ENCODE measurements at places on chromosomes 16 and 17.
A peak's percentile ranks its signal among the peaks of the same experiment; 100 is the strongest.

DNA sequence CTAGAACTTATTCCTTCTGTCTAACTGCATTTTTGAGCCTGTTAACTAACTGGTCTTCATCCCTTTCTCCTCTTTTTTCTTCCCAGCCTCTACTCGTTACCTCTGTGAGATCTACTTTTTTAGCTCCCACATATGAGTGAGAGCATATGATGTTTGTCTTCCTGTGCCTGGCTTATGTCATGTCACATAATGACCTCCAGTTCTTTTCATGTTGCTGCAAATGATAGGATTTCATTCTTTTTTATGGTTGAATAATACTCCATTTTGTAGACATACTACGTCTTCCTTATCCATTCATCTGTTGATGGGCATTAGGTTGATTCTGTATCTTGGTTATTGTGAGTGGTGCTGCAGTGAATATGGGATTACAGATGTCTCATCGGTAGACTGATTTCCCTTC lies 184.7 kb downstream of the PRKCA start:
- no peak for DNase-seq

DNA sequence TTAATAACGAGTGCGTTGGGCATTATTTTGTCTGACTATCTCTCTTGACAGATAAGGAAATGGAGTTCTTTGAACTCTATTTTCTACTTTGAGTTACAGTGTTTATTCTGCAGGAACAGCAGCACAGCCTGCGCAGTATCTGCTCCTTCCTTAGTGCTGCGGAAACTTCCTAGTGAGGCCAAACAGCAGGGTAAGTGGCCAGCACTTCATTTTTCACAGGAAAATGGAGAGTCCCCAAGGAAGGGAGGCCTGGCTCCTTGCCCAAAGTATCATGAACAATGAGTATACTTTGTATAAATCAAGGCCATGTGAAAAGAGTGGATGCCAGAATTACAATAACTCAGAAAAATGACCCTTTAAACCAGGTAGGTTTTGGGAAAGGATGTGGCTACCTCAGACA lies 140.6 kb downstream of the VPS53 start:
- DNase-seq = no peak

DNA sequence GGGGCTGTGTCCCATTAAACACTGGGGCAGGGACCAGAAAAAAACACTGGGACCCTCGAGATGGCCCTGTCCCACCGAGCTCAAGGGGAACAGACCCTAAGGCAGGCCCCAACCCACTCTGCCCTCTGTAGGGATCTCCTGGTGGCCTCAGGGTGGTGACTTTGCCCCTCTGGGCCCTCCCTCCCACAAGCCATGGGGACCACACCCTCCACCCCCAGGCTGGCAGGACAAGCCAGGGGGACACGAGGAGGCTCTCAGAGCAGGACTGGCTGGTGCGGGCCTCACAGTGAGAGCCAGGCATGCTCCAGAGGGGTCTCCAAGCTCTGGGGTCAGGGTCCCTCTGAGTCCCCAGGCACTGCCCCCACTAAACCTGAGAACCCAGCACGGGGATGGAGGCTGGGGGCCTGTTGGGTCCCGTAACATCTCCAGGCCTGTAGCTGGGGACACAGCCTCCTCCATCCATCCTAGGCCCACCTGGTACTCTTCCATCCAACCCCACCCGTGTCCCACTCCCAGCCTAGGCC lies 14.5 kb upstream of the SRRM2 start:
- DNase-seq = no peak

DNA sequence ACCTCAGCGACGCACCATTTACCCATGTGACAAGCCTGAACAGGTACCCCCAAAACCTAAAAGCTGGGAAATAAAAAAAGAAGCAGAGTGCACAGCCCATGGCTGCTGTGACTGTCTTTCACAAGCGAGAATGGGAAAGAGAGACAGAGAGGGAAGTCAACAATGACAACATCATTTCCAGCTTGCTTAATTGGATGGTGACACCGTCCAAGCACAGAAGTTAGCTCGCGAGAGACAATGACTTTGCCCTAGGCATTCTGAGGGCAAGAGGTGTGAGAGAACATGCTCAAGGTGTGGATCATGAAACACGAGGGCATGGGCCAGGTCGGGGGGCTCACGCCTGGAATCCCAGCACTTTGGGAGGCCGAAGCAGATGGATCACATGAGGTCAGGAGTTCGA lies 19.3 kb upstream of the NSMCE1 start:
- no peak for DNase-seq

- DNase-seq = no peak
These were observed 72.0 kb upstream of the CHMP6 start for GRCh38 chr17:80919331-80920311.

GRCh38 chr17:28891201-28891600 lies 6.3 kb downstream of the FLOT2 start:
- DNase-seq = no peak

GRCh38 chr17:40105861-40106759 lies 5.7 kb upstream of the NR1D1 start:
- DNase-seq = no peak

- no peak for DNase-seq
These were observed 658 bp upstream of the DUSP3 start for GRCh38 chr17:43779145-43780125.

DNA sequence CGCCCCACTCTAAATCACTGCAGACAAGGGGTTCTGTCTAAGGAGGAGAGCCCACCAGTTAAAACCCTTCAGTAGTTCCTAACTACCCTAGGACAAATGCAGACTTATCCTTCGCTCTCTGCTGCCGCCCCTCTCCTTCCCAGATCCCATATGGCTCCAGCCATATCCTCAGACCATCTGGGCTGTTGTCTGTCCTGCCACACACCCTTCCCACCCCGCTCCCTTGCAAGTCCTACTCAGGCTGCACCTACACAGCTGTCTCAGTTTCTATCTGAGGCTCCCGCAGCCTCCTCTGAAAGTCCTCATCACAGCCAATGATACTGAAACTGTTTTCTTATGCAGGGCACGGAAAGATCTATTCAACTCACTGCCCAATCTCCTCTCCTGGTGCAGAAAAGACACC lies 720 bp upstream of the BCKDK start:
- DNase-seq = no peak

- DNase-seq = peak; percentile 82
These were observed at the start of the genes IQCK and KNOP1 for GRCh38 chr16:19717741-19718623. TSS of gene IQCK (plus strand) at chr16:19718271. CDS start at chr16:19718307, 36 bp downstream. TSS of gene KNOP1 (minus strand) at chr16:19718227. CDS start at chr16:19715035, 3,192 bp downstream.

- DNase-seq = no peak
These were observed 242.1 kb upstream of the DYNLRB2 start for GRCh38 chr16:80298676-80299075.

- DNase-seq = peak; percentile 73
These were observed 102.5 kb upstream of the TMEM97 start for GRCh38 chr17:28216528-28216927.

GRCh38 chr17:30921544-30922196 lies at the start of gene ADAP2:
TSS of gene ADAP2 (plus strand) at chr17:30921945. CDS start at chr17:30922015, 70 bp downstream.
- no peak for DNase-seq

DNA sequence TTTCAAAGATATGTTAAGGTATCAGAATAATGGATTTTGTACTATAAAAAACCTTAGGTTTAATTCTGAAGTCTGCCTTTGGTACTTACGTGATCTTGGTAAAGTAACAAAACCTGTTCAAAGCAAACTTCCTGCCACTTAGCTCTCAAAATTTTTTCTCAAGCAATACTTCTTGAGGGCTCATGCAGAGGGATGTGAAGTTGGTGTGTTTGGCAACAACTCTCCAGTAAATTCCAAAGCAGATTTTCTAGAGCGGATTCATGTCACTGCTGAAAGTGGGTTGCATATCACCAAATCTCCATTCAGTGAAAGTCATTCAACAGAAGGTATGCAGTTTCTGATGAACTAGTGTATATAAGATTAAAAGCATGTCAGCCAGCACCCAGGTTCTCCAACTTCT lies 856.7 kb downstream of the CDH8 start:
- no peak for DNase-seq

- no peak for DNase-seq
These were observed at the start of gene HS3ST4 for GRCh38 chr16:25691519-25692091. TSS of gene HS3ST4 (plus strand) at chr16:25691959.

DNA sequence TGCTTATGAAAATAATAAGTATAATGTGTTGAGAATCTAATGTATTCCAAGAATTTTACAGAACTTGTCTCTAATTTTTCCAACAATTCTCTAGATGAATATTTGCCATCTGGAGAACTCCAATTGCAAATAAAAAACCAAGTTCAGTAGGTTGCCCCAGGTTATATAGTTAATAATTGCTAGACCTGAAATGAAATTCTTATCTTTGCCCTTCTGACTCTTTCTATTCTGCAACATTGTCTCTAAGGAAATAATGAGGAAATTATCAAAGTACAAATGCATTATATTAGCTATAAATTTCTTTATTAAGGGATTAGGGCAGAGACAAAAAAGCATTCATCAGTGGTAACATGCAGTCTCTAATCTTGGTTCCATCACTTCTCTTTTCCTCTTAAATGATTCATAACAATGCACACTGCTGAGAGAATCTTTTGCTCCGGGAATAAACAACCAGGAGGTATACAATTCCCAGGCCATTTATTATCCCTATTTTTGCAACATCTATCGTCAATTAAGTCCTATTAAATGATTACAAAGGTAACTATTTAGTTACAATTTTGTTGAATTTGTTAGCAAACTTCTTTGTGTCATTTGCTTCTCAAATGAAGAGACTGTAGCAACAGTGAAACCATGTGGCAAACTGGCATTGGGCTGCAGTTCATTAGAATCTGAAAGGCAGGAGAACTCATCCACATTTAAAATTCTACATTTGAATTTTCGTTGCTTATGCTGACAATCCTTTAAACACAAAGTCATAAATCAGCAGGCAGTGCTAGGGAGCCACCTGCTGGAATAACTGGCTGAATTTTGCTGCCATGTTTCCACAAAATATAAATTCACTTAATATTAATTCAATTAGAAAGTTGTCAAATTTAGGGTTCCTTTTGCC lies 349.6 kb downstream of the KIF2B start:
- peak; percentile 31 for DNase-seq

- DNase-seq = no peak
These were observed 414.3 kb downstream of the RBFOX1 start for GRCh38 chr16:7746941-7747340.

- DNase-seq = no peak
These were observed 16.0 kb downstream of the OMG start for GRCh38 chr17:31281061-31281460.

GRCh38 chr16:24635900-24636610 lies 93.4 kb upstream of the TNRC6A start:
- peak; percentile 94 for DNase-seq

DNA sequence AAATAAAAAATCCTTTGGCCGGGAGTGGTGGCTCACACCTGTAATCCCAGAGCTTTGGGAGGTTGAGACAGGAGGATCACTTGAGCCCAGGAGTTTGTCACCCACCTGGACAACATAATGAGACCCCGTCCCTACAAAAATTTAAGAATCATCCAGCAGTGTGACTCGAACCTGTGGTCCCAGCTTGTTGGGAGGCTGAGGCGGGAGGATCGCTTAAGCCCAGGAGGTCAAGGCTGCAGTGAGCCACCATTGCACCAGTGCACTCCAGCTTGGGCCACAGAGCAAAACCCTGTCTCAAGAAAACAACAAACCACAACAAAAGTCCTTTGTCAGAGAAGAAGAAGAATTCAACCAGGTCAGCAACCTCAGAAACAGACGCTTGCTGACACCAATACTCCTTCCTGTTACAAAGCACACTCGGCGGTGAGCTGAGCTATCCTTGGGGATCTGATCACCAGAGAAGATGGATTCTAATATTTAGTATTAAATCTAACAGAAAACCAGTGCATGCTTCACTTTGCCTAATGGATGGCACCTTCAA lies 12.9 kb upstream of the PVALEF start:
- no peak for DNase-seq

GRCh38 chr17:78962345-78962983 lies 17.3 kb downstream of the LGALS3BP start:
- peak; percentile 44 for DNase-seq

- no peak for DNase-seq
These were observed 256.0 kb upstream of the CACNG5 start for GRCh38 chr17:66578781-66579489.

DNA sequence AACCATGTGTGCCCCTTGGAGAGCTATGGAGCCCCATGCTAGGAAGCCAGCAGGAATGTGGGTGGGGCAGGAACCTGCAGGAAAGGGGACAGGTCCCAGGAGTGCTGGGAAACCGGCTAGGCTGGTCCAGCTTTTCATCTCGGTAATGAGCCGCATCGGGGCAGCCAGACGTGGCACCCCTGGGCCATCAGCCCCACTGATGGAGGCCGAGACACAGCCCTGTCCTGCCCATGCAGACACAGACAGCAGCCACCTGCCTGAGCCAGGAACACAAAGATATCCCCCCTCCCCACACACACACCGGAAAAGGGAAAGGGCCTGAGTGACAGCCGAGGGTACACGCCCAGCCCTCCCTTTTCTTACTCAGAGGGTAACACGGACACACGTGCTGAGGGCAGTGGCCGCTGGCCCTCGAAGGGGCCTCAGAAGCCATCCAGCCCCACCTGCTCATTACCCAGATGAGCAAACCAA lies 18.1 kb downstream of the PPL start:
- no peak for DNase-seq

All from LHCN-M2 (cell line).